ENCODE measurements at places on chromosomes 2 and 18.
A peak's percentile ranks its signal among the peaks of the same experiment; 100 is the strongest.

DNA sequence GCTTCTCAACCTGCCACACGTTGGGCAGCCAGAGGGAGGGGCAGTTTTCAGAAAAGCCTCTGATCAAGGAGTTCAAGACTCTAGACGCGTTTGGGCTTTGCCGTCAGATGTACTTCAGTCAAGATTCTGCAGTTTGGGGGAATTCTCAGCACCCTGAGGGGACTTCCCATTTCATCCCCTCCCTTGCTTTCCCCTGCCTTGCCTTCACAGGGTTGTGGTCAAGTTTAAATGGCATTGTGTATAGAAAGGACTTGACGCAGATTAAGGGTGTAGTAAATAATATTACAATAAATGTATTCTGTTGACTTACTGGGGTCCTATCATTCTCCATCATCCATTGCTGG is 198.3 kb upstream of the NABP1 start:
- no peak for DNase-seq

- DNase-seq: no peak
Observed at GRCh38 chr2:35116151-35116550, 1239.4 kb upstream of the CRIM1 start.

- no peak for DNase-seq
Observed at GRCh38 chr2:145547620-145548019, 1027.7 kb upstream of the ZEB2 start.

DNA sequence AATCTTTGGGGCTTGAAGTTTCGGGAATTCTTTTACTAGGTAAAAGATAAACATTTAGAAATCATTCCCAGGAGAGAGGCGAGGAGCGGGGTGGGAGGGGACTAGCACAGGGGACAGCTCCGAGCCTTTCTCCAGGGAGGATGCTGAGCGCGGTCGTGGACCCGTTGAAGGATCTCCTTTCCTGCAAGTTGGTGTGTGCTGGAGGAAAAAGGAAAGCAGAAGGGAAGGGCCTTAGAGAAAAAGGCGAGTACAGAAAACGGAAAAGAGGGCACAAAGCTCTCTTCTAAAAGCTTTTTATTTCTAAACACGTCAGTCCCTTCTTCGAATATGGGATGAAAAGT is 640 bp downstream of the SLC39A6 start:
- DNase-seq: peak; percentile 26

- DNase-seq: no peak
Observed at GRCh38 chr2:75465317-75465984, 95.3 kb downstream of the EVA1A start.

GRCh38 chr2:176129813-176130146 is 275 bp downstream of the HOXD8 start:
- no peak for DNase-seq

GRCh38 chr2:122519366-122519765 is 763.9 kb downstream of the TSN start:
- peak; percentile 29 for DNase-seq

- no peak for DNase-seq
Observed at GRCh38 chr2:232236200-232236599, 142.4 kb upstream of the ALPP start.

GRCh38 chr18:32349728-32350395 is 120.8 kb downstream of the GAREM1 start:
- no peak for DNase-seq

DNA sequence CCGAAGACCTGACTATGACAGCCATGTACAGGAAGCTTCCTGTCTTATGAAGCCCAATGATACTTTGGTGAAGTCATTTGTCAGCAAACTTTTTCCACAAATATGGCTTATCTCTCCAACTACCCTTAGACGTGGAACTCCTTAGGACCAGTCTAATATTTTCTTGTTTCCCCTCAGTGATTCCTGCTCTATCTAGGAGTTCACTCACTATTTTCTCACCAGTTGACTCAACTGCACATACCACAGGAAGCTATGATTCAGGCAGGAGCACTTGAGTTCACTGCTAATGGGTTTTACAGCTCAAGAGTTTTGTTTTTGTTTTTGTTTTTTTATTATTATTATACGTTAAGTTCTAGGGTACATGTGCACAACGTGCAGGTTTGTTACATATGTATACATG is 109.3 kb downstream of the ANTXR1 start:
- DNase-seq: no peak

- DNase-seq: no peak
Observed at GRCh38 chr2:39069136-39069515, 51.7 kb downstream of the SOS1 start.

GRCh38 chr2:219769090-219769910 is 141.9 kb downstream of the SLC4A3 start:
- no peak for DNase-seq

- no peak for DNase-seq
Observed at GRCh38 chr2:12259493-12259892, 457.2 kb upstream of the TRIB2 start.

DNA sequence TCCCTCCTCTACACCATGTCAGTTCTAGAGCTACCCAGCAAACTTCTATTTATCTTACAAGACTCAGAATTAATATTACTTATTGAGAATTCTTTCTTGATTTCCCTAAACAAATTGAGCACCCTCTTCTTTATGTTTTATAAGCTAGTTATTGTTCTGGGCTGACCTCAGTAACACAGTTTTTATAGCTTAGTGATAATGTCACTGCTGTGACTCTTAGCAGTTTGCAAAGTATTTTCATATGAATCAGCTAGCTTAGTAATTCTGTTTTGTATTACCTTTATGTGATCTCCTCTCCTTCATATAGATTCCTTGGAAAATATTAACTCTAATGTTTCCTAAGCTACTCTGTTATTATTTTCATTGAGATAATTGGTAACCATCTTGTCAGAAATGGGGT is 114.9 kb downstream of the PMS1 start:
- no peak for DNase-seq

DNA sequence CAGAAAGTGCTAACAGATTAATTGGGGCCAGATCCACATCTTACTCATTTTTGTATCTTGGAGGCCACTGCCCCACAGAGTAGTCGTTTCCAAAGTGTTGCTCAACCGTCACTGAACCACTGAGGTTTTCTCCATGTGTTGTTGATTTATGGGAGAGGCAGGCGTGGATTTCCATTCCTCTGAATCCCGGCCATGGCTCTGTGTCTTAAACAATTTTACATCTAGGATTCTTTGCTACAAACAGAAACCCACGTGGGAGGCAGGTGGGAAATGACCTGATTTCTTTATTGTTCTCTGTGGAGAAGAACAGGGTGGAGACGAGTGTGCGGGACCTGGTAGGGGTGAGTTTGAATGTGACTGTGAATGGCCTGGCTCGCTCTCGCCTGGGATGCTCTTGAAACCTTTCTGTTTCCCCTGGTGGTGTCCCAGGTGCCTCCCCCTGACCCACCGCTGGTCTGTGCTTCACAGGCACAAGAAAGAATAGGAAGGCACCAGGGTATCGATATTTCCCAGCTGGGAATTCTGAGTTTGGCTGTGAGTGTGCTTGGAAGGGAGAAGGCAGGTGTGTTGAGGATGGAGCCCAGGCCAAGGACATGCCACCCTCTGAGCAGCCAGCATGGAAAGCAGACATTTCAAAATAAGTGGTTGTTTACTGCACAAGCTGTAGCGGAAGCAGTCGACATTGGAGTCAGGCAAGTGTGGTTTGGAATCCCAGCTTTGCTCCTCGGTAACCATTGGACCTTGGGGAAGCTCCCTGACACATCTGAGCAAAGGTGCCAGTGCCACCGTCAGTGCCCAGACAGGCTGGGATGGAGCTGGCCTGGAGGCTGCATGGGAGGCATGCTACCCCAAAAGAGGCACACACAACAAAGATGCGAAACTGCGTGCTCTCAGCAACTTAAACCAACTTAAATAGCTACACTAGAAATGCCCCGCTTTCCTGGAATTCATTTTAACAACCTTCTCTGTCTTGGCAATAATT is 50.0 kb downstream of the LPIN1 start:
- DNase-seq: no peak

DNA sequence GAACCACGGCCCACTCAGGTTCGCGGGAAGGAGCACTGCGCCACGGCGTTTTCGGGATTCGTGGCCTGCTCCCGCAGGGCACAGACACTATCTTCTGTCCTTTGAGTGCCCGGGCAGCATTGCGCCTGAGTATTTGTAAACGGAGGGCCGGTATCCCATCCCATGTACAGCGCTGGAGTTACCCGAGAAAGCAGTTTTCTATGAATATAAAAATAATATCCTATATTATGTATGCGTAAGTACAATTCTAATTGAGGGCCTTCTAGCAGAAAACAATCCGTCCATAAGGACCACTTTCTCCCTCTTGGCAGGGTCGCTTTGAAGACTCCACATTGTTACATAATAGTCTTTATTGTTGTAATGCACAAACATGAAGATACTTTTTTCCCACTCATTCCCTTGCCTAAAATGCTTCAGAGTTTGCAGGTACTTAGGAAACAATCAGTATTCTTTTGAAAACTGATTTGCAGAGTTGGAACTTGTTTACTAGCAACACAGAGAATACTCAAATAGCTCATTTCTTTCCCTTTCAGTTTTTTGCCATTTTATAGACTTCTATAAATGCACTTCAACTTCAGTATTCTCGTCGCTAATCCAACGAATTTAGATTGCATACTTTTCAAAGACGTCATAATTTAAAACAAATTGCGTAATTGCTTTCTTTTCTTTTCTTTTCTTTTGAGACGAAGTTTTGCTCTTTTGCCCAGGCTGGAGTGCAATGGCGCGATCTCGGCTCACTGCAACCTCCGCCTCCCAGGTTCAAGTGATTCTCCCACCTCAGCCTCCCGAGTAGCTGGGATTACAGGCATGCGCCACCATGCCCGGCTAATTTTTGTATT is 1.0 kb upstream of the REV1 start:
- DNase-seq: no peak

- DNase-seq: no peak
Observed at GRCh38 chr2:23200787-23201114, 184.2 kb upstream of the KLHL29 start.

DNA sequence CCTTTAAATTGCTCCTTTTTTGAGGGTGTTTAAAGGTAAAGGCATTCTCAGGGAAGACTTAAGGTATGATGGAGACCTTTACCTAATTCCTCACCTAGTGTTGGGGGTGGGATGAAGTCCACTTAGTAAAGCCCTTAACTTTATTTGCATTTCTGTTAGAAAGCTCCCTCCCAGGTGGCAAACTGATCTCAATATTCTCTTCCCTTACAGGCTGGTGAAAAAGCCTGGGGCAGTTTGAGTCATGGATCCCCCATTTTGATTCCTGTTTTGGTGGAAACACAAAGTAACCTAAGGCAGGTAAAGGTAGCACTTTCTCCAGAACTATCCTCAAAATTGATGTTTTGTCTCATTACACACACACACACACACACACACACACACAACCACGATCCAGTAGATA is 33.8 kb upstream of the HNRNPA3 start:
- no peak for DNase-seq

DNA sequence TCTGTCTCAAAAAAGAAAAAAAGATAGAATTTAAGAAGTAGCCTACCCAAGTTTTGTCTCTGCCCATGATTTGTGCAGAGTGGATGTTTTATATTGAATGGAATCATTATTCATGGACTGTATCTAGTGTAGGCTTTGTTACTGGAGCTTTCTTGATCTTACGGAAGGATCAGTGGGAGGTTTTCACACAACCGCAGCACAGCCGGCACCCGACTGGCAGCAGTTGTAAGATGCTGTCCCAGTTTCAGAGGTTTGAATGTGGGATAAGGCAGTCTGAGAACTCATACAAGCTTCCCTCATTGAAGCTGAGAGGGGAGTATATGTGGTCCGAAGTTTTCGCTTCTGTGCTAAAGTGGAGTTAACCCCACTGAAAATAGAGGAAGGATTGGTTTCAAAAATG is 19.7 kb upstream of the SAG start:
- DNase-seq: no peak

DNA sequence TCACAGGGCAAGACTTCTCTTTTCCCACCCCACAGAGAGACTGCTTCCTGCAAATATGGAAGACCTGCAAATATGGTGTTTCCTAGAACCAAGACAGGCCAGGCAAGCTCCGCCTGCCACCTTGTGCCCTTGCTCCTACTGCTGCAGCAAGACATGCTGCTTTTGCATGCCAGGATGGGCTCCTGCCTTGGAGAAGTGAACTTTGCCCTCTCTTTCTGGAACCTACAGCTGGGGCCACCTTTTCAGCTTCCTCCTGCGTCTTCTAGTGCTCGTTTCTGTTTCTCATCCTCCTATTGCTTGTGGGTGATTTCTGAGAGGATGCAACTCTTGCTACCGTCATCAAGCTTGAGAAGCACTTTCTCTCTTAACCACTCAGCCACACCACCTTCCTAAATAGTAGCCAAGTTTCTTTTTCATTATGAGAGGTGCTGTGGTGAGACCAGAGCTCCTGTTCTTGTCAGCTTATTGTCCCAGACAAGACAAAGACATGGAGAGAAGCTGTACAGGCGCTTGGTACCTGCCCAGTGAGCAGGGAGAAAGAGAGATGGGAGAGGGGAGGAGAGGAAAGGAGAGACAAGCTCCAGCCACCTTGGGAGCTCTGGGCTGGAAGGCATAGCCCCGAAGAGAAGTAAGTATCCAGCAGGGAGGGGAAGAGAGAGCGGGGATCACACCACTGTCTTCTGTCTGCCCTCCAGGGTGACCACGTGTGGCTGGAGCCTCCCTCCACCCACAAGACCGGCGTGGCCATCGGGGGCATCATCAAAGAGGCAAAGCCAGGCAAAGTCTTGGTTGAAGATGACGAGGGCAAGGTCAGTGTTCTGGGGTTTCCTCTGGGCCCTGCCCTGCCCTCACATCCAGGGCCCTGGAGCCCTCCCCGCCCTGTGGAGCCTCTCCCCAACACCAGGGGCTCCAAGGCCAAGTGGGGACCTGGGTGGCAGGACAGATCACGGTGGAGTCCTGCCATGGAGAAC is 28.3 kb downstream of the MYO7B start:
- DNase-seq: no peak

GRCh38 chr2:162524192-162524591 is 180.3 kb downstream of the GCA start:
- DNase-seq: no peak

DNA sequence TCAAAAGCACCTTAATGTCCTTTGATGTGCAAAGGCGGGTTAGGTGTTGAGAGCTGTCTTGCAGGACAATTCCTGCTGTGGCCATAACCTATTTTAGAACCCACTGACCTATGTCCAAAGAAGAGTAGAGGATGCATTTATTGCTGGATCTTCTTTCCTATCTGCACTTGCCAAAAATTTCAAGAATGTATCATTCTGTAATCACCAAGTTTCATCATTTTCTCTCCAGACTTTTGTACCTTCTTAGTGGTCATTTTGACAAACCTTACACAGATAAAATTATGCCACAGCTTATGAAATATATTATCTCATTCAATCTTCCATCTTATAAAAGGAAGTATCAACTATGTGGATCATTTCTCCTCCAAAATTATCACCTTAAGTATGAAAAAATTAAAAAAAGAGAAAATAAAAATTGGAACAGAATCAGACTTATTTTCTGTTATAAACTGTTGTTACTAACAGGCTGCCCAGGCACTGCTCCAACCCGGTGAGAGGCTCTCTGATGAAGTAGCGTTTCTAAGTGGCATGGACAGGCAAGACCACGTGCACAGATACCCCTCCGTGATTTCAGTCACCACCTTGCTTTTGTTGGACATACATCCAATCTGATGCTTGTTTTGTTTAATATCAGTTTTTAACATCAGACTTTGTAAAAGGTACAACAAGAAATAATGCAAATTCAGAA is 559.9 kb upstream of the ID2 start:
- no peak for DNase-seq

- DNase-seq: peak; percentile 73
Observed at GRCh38 chr2:58032016-58032763, 14.4 kb upstream of the VRK2 start.

Data from Kasumi-1 (cell line).